Activated T-cell treated with anti-CD3 and anti-CD28 coated beads, Interleukin-2, amount 50 U/mL, for 4 hours (primary cell): ENCODE measurements at places on chromosomes 1 and 21.

- no peak for DNase-seq
Observed at GRCh38 chr1:242634732-242635131, 110.2 kb upstream of the PLD5 start.

DNA sequence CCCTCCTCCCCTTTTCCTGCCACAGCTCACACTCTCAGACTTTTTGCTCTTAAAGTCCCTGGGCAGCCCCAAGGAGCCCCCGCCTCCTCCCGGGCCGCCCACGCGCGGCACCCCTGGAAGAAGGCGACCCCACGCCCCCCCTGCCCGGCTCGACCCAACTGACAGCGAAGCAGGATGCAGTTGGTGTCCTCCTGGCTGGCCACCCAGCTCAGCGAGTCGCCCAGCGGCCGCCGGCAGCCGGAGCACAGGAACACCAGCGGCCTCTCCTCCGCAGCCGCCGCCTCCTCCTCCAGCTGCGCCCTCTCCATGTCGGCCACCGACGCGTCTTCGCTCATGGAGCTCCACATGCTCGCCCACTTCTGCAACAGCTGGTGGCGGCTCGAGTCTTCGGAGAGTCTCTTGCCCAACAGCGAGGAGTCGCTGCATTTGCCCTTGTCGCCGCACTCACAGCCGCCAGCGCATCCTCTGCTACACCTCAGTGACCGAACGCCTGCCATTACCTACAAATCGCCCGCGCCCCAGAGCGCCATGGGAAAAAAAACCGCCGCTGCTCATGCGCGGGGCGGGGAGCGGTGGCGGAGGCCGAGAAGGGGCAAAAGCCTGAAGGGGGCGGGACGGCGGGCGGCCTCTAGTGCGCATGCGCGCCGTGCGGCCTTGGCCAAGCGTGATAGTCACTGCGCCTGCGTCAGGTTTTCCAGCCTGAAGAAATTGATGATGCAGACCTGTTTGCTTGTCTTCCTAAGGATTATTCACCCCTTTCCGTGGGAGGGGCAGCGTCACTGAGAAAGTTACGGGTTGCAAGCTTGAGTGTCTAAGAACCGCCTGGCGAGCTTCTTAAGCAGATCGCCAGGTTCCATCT is at the start of gene MIS18A:
Gene MIS18A (minus strand): TSS at position 532 of the 859 bp plus-strand sequence. CDS start 35 bp downstream, at position 497.
- DNase-seq, result peak; percentile 98

GRCh38 chr1:26349188-26349876 is 4.6 kb downstream of the CRYBG2 start:
- DNase-seq, result no peak

GRCh38 chr21:46069166-46069565 is 28.7 kb upstream of the COL6A2 start:
- no peak for DNase-seq

DNA sequence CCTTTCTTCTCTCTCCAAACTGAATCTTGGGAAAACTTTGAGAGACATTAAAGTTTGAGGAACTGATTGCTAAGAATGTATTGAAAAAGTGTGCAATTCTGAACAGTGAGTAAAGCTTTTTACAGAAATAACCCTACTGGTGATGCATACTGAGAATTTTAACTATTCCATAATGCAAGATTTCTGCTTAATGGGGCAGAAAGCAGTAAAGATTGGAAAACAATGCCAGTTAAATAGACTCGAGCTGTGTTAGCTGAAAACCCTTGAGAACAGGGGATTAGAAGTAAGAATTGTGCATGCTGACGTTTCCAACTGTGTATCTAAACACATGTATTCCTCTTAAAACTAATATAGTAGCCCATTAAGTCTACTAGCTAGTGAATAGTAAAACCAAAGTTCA is 1500.2 kb upstream of the PRMT6 start:
- no peak for DNase-seq

DNA sequence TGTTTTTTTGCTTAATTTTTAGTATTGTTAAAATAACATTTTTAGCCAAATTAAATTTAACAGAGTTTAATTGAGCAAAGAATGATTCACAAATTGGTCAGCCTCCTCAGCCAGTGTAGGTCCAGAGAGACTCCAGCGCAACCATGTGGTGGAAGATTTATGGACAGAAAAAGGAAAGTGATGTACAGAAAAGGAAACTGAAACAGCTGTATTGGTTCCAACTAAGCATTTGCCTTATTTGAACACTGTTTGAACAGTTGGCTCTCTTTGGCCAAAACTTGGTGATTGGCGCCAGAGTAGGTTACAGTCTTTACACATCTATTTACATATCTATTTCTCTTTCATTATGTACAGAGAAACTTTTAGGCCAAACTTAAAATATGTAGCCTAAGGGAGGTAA is 19.4 kb downstream of the RPS6KC1 start:
- no peak for DNase-seq

GRCh38 chr1:205568469-205569361 is 63.1 kb downstream of the ELK4 start:
- DNase-seq, result no peak

GRCh38 chr1:182111496-182111895 is 50.0 kb upstream of the ZNF648 start:
- no peak for DNase-seq

DNA sequence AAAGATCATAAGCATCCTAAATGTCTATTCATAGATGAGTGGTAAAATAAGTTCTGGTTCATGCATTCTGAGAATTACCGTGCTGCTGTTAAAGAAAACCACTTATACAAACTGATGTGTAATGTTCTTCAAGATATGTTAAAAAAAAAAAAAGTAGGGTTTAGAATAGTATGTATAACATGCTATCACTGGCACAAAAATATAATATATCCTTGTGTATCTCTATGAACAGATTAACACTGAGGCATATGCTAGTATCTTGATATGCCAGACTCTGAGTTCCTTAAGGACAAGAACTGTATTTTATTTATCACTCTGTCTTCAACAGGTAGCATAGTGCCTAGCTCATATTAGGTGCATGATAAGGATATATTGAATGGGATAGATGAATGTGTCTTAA is 108.9 kb downstream of the HS2ST1 start:
- no peak for DNase-seq

DNA sequence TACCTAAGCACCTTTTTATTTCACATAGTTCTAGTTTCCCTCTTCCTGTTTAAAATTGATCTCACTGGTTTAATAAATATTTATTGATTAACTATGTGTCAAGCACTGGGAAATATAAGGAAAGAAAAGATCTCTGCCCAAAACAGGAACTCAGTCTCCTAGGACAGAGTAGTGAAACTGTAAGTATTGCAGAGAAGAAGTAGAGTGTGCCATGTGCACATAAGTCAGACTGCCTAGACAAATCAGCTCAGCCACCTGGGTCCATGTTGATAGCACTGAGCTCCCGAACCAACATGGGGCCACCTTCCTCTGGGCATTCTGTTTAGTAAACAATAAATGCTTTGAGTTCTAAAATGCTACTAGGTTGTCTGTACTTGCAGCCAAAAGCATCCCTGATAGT is 9.8 kb upstream of the SSX2IP start:
- DNase-seq, result no peak

- DNase-seq, result peak; percentile 67
Observed at GRCh38 chr1:999725-1000356, at the start of gene HES4. Gene HES4 (minus strand): TSS chr1:1000097. CDS start chr1:999973, 124 bp downstream.

- DNase-seq, result no peak
Observed at GRCh38 chr21:44909719-44910118, 11.0 kb downstream of the ITGB2 start.

- no peak for DNase-seq
Observed at GRCh38 chr1:111290630-111291029, at the start of gene CHIA. Gene CHIA (plus strand): TSS chr1:111290851. CDS start chr1:111310468, 19,617 bp downstream.

GRCh38 chr21:44658913-44659595 is 1.3 kb downstream of the KRTAP12-3 start:
- no peak for DNase-seq

DNA sequence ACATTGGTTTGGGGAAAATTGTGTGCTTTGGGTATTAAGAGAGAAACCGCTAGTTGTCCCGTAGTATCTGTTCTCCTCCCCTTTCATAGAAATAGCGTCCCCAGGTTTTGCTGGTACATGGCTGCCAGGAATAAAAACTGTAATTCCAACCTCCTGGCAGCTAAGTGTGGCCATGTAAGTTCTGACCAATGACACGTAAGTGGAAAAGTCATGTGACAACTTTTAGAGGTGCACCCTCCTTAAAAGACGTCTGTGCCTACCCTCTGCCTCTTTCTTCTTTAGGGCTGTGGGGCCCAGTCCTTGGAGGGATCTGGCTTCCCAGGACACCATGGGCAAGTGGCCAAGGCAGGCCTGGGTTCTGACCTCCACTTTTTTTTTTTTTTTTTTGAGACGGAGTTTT is 59.3 kb downstream of the UMODL1 start:
- DNase-seq, result no peak

DNA sequence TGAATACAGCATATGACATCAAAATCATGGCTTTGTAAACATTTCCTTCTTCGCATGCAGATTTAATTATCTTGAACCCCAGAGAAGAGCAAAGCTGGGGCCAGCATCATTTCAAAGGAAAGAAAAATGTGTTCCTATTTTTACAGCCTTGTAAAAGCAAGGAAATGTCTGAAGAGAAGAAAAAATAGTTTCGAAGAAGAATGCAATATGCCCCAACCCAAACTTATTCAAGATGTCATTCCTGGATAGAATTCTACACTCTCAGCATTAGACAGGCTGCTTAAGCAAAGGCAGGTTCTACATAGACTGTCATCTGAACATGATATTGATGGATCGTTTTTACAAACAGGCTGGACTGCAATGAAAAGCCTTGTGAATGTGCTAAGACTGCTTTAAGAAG is 900.8 kb downstream of the TTLL7 start:
- DNase-seq, result no peak

DNA sequence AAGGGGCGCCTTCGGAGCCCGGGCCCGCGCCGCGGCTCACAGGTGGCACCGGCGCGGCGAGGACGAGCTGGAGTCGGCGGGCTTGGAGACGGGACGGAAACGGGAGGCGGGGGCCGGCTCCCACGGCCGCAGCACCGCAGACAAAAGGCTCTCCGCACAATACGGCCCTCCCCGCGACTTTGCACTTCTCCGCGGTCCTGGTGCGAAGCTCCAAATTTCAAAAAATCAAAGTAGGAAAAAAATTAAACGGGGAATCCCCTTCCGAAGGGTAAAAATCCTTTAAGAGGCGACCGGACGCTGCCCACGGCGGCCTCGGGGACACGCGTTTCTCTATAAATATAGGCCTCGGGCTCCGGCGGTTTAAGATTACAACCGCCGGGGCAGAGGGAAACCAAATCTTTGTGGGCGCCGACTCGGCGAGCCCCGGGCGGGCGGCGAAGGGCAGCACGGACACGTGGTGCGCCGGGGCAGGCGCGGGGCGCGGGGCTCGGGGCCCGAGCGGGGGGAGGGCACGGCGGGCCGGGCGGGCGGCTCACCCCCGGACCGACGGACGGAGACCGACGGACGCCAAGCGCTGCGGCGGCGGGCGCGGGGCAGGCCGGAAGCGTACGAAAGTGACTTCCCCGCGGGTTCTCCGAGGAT is 453 bp downstream of the PABPC4 start:
- DNase-seq, result peak; percentile 22

- no peak for DNase-seq
Observed at GRCh38 chr1:241586905-241587512, 53.2 kb downstream of the CHML start.

GRCh38 chr1:207850621-207851407 is 60.1 kb downstream of the CD34 start:
- DNase-seq, result no peak

- DNase-seq, result no peak
Observed at GRCh38 chr1:99662539-99663080, 16.7 kb downstream of the PALMD start.

DNA sequence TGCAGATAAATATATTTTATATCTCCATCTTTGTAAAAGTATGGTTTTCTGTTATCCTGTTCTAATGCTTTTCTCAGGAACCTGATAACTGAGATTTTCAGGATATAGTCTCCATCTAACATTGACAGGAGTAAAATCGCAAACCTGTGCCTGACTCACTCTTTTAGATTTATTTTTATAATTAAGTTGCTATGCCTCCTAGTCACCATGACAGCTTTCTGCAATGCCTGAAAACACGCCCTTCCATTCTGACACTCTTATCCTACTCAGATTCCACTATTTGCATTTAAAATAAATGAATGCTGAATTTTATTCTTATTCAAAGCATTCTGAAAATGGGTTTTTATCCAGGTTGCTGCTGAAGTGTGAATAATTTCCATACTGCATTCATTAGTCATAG is 62.8 kb downstream of the RGS21 start:
- no peak for DNase-seq

GRCh38 chr21:43895196-43895595 is 30.2 kb downstream of the AGPAT3 start:
- no peak for DNase-seq

DNA sequence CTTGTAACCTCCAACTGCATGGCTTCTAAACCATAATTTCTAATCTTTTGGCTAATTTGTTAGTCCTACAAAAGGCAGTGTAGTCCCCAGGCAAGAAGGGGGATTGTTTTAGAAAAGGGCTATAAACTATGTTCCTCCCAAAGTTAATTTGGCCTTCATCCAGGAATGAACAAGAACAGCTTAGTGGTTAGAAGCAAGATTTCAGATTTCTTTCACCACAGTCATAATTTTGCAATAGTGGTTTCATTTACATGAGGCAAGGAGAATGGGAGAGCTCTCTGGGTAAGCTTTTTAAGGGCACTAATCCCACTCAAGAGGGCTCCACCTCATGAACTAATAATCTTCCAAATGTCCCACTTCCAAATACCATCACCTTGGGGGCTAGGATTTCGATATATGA is 1353.9 kb downstream of the NCAM2 start:
- DNase-seq, result no peak

- DNase-seq, result no peak
Observed at GRCh38 chr1:153626904-153627714, at the start of gene S100A13. Gene S100A13 (minus strand): TSS chr1:153627505. CDS start chr1:153626472, 1,033 bp downstream.

DNA sequence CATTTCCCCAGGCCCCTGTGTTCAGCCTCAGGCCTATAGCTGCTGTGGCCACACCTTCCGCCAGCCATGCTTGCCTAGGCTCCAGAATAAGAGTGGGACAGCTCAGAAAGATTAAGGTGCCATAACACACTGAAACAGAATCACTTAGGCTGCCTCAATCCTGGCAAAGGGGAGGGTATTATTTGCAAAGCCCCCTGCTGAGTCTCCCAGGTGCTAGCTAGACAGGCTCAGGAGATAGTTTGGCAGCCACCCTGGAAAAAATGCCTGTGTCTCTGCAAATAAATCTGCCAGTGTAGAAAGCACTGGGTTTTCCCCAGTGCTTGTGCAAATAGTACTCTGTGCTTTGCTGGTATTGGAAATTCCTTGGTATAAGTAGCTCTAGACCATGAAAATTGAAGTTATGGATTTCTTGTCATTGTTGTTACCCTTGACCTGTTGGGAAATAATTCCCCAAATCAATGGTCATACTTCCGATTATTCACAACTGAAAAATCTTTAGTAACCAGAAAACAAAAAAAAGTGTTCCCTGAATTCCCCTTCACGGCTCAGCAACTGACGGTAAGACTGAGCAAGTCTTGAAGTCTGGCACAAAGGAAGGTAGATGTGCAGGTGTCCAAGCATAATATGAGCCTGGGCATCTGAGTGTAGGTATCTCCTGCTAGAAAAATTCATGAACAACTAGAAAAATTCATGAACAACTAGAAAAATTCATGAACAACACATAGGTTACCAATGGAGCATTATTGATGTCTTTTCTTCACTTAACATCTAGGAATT is 56.9 kb downstream of the PROX1 start:
- no peak for DNase-seq

- DNase-seq, result peak; percentile 99
Observed at GRCh38 chr1:7961216-7962013, at the start of gene PARK7. Gene PARK7 (plus strand): TSS chr1:7961711. CDS start chr1:7962786, 1,075 bp downstream.

- DNase-seq, result peak; percentile 38
Observed at GRCh38 chr1:153805042-153805745, 30.0 kb downstream of the SLC27A3 start.
